ENCODE measurements at places on chromosomes 7 and 10.

- no peak for DNase-seq
These were observed 153.2 kb upstream of the ADO start for GRCh38 chr10:62651341-62651740.

- no peak for DNase-seq
These were observed 182.2 kb downstream of the GNAI1 start for GRCh38 chr7:80316811-80317210.

GRCh38 chr7:51067258-51067657, 249.4 kb downstream of the COBL start:
- DNase-seq: peak; percentile 6

DNA sequence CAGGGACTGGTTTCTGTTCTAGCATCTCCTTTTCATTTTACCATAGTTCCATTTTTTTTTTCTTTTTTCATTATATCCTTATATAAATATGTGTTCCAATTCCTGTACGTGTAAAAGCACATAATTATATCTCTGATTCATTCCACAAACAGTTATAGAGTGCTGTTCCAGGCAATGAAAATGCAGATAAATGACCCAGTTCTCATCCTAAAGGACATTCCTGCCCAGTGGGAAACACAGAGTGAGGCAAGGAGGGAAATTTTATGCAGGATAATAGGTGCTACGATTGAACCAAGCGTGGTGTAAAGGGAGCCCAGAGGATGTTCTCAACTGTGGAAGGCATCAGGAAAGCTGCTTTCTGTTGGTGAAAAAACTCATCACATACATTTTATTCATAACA, 408.1 kb downstream of the GATA3 start:
- DNase-seq: no peak

GRCh38 chr10:92829042-92829785, 19.1 kb upstream of the EXOC6 start:
- DNase-seq: no peak

GRCh38 chr10:131546086-131546810, 234.7 kb upstream of the TCERG1L start:
- DNase-seq: no peak

DNA sequence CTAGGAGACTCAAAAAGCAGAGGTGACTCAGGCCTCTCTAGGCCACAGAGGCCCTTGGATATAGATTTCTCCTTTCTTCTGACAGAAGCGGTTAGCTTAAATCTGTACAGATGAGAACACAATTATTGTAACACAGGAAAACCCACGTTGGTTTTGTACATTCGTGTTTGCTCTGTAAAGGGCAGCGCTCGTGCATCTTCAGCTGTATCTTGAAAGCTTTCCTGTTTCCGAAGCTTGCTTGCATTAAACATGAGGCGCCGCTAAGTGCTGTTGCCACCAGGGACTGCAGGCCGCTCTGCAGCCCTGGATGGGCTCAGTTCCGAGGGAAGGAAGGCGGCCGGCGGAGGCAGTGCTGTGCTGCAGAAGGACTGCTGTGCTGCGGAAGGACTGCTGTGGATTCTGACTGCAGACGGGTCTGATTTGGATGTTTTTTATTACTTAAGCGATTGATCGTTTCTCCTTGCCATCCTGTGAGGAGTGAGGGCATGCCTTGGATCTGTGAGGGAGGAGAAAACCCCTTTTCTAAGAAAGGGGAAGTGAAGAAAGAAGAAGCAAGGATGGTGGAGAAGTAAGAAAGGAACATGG, 53.3 kb downstream of the FHIP2A start:
- peak; percentile 82 for DNase-seq

GRCh38 chr7:26117142-26117807, 34.7 kb upstream of the NFE2L3 start:
- DNase-seq: no peak

GRCh38 chr10:72007246-72007892, 43.2 kb downstream of the CHST3 start:
- no peak for DNase-seq

- no peak for DNase-seq
These were observed 306.7 kb downstream of the GPR158 start for GRCh38 chr10:25481467-25481866.

DNA sequence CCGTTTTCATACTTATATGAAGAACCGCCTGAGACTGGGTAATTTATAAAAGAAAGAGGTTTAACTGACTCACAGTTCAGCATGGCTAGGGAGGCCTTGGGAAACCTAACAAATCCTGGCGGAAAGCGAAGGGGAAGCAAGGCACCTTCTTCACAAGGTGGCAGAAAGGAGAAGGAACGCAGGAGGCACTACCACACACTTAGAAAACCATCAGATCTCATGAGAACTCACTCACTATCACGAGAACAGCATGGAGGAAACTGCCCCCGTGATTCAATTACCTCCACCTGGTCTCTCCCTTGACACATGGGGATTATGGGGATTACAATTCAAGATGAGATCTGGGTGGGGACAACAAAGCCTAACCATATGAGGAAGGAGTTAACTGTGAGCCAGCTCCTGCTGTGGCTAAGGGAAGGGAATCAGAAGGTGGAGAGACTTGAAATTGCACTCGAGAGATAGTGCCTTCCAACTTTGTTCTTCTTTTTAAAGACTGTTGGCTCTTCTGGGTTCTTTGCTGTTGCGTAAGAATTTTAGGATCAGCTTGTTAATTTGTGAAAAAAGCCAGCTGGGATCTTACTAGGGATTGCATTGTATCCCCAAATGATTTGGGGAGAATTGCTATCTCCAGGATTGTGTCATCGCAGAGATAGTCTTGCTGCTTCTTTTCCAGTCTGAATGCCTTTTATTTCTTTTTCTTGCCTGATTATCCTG, 21.0 kb downstream of the OPTN start:
- DNase-seq: no peak

GRCh38 chr7:138478499-138478908, 18.4 kb downstream of the TRIM24 start:
- no peak for DNase-seq

DNA sequence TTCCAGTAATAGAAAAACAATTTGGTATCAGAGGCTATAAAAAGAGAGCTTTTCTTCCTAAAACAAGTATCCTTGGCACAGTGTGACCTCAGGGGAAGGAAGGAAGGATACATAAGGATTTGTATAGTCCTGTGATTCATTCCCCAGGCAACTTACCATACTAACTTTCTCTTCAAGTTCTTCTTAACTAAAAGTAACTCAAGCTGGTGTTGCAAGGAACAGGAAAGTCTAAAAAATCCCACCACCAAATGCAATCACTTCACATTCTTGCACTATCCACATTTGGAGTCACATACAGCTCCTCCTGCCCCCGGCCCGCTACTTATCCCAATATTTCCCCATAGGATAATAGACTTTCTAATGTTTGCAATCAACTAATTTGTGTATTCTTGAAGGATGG, 84.8 kb downstream of the PRKAG2 start:
- DNase-seq: no peak

DNA sequence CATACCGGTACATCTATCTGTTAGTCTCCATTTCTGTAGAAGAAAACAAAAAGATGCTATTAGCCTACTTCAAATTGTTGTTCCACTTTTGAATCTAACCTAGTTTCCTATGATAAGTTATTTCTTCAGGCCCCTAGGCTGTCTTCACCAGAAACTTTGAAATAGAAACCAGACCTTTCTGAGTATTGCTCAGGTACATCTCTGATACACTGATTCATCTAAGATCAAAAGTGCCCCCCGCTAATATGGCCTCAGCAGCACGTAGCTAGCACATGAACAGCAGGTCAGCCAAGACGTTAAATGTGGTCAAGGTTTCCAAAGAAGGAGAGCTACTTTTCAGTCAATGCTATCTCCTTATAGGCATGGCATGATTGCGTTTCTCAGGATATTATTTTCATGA, 23.6 kb downstream of the CTAGE6 start:
- no peak for DNase-seq

GRCh38 chr7:133911724-133912123, 215.4 kb upstream of the LRGUK start:
- no peak for DNase-seq

All from mesenchymal stem cell (in vitro differentiated cells and primary cell).